ENCODE measurements at places on chromosomes 5 and 9.

- DNase-seq = no peak
Observed at GRCh38 chr5:123444016-123444415, 20.8 kb upstream of the CEP120 start.

DNA sequence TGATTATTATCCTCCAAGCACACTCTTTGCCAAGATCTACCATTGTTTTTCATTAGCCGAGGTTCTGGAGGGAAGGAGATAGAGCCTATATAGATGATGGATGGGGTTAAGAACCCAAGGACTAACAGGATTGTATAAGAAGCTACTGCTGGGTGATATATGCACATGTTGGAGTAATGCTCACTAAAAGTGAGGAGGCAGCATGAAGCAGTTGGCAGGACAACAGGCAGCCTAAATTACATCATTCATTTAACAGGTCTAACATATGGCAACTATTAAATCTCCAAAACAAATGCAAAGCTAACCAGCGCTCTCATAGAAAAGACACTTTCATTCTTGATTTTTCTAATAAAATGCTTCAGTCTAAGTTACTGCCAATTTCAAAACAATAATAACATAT is 293.2 kb downstream of the EPB41L4A start:
- no peak for DNase-seq

- peak; percentile 87 for DNase-seq
Observed at GRCh38 chr5:171418316-171418981, 998 bp upstream of the FGF18 start.

DNA sequence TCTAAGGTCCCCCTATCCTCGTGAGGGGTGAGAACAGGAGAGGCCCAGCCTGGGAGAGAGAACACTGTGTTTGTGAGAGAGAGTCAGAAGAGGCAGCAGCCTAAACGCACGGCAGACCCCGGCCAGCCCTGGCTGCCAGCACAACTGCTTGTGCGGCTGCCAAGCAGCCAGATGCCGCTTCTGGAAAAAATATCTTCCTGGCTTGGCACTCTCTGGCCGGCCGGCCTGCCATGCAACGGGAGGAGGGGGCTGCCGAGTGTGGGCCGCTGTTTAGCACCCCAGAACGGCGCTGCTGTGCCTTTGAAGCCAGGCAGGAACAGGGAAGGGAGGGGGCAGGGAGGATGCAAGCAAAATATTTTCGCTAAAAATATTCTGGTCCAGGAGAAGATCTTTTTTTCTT is 105.0 kb downstream of the FGF18 start:
- no peak for DNase-seq

GRCh38 chr9:126915281-126915816 is 767 bp downstream of the RALGPS1 start:
- DNase-seq = no peak

DNA sequence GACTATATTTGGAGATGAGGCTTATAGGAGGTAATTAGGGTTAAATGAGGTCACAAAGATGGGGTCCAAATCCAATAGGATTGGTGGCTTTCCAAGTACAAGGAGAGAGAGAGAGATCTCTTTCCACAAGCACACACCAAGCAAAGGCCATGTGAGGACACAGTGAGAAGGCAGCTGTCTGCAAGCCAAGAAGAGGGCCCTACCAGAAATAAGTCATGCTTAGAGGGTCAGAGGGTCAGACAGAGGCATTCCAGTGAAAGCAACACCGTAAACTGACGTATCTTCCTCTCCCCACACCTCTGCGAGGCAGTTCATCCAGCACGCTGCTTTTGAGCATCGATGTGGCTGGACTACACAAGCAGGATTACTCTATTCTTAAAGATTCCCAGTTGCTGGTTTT is 87.9 kb downstream of the SLC1A3 start:
- DNase-seq = no peak

DNA sequence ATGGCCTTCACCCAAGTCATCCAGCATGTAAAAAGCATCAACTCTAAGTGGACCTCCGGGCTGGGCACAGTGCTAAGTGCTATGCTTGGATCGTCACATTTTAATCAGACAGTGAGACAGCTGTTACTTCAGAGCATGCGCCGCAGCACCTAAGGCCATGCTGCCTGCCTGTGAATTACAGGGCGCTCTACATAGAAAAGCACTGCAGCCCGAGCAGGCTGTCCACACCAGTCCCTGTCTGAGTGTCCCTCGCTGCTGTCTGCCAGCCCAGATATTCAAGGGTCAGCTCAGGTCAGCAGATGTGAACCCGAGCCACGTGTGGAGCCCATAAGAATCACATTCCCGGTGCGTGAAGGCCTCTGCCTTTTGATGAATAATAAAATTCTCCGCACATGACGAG is 37.1 kb downstream of the AK8 start:
- no peak for DNase-seq

- DNase-seq = no peak
Observed at GRCh38 chr5:145951071-145951470, 14.7 kb downstream of the SH3RF2 start.

DNA sequence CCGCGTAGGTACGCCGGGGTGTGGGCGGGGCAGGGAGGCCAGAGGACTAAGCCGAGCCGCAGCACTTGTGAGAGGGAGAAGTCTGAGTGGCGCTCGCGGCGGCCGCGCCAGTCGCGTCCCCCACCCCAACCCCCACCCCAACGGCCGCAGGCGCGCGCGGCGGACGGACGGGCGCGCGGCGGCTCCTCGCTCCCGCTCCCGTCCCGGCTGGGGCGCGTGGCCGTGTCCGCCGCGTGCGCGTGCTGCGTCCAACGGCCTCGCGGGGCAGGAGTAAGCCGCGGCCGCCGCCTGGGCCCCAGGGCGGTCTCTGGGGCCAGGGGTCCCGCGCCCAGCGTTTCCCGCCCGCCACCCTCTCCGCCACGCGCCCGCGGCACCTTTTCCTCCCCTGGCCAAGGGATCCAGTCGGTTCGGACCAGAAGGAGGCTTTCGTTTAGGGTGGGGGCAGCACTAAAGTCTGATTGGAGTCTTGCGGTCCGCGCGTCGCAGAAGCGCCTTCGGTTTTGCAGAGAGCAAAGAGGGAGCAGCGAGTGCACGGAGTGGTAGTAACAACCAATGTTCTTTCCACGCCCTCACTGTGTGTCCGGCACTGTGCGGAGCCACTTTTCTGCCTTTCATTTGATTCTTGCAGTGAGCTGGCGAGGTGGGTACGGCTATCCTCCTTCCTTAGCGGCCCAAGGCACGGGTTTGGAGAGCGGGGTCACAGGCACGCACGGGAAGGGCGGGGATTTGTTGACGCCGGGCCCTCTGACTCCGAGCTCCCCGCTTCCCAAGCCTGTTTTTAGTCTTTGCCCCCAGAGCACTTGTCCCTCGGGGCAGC is 483 bp downstream of the G3BP1 start:
- DNase-seq = peak; percentile 39

GRCh38 chr5:135053278-135053677 is 19.2 kb upstream of the PITX1 start:
- no peak for DNase-seq

DNA sequence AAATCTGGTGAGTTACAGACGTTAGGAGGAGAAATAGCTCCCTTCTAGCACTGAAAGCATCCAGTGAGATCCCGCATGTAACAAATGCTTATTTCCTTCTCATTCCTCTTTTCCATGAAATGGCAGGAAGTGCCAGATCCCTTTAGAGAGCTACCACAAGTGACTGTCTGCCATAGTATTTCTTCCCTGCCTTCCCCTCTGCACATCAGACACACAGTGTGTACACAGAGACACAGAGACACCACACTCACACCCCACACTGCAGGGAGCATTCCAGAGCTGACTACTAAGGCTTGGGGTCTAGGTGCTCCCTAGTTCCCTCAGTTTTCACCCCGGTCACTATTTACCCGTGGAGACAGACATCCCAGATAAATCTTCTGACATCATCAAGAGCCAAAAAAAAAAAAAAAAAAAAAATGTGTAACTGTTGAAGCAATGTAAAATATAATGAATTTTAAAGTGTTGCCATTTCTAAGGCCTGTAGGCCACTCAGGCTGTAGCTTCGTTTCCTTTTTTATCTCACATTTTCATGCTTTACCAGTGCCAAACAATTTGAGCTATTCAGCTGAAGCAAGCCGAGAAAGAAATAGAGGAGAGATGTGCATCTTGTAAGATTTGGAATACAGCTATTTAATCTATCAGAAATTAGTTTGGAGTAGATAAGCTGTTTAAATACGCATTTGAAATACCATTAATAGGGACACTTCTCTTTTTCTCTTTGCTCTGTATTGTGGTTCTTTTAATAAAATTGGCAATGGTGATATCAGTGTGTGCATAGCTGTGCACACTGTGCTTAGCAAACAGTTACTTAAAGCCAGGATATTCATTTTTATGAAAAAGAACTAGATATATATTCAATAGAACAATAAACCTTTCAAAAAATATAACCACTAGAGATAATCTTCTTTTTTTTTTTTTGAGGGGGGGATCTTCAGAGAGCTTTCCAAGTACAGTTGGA is 405.5 kb downstream of the PDE4D start:
- DNase-seq = no peak

DNA sequence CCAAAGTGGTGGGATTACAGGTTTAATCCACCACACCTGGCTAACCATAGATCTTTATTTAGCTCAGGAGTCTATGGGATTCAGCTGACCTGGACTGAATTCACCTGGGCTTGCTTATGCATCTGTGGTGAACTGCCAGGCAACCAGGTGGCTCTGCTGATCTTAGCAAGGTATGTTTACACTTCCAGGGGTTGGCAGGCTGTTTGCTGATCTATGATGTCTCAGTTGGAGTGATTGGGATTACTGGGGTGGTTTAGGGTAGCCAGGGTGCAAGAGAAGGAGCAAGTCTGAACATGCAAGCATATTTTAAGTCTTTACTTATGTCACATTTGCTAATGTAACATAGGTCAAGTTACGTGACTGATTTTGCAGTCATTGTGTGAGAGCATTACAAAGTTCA is 63.6 kb upstream of the JAK2 start:
- DNase-seq = no peak

DNA sequence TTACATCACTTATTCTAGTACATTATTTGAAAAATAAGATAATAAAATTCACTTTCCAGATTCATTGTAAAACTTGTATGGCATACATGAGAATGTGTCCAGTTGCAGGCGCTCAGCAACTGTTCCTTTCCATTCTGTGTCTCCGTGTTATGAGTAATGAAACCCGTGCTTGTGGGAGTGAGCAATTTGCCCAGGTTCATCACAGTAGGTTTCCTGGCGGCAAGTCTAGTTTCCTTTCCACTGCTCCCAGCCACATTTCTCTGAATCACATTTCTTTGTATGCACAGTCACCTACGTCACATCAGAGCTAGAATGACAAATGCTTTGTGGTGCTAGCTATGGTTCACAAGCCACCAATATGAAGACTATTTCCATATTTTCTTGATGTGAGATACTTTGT is 39.9 kb downstream of the MOCS2 start:
- DNase-seq = peak; percentile 7

DNA sequence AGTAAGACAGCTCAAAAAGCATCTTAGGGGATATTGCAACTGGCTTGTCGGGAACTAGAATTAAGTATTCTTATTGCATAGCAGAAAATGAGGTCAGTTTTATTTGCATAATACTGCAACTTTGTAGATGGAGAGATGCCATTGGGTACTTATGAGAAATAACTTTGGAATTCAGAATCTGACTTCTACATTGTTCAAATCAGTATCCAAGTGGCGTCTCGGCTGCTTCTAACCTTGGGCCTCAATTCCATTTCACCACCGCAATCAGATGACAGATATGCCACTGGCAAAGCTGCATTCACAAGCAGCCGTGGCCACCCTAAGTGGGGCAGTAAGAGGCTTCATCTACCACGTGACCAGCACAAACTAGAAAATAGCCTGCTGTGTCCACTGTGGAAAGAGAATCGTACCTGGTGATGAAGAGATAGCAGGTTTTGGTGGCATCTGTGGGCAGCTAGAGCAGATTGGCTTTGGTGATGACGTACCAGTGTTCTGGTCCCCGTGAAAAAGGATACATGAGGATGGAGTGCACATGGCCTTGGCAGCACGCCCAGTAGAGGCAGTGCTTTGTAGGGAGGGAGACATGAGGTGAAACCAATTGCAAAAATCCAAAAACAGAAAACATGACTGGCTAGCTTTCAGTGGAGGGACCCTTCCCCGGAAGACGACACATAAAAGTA is 116.6 kb downstream of the KLHL3 start:
- DNase-seq = no peak

- no peak for DNase-seq
Observed at GRCh38 chr5:15690611-15691010, 190.6 kb downstream of the FBXL7 start.

GRCh38 chr5:395156-395920 is 47.6 kb upstream of the EXOC3 start:
- peak; percentile 75 for DNase-seq

DNA sequence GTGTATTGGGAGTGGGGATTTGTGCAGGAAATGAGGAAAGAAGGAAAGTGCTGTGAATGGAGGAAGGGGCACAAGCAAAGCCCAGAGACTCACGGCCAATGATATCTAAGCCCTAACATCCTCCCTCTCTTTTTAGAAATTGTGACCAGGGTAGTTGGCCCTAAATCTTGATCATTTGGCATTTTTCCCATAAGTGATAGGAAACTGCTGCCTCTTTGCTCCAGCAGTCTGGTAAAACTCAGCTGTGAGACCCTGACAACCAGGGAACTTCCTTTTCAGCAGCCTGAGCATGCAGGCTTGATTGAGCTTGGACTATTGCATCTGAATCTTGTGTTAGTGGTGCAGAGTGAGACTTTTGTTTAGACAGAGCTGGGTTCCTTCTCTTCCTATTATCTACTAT is 9.6 kb upstream of the ADRB2 start:
- DNase-seq = no peak

- DNase-seq = no peak
Observed at GRCh38 chr5:73733219-73733618, 107.2 kb downstream of the ARHGEF28 start.

GRCh38 chr5:88683506-88684135 is 199.4 kb downstream of the MEF2C start:
- no peak for DNase-seq

- no peak for DNase-seq
Observed at GRCh38 chr5:13944560-13945199, at the start of gene DNAH5. Gene DNAH5 (minus strand): TSS chr5:13944688. CDS start chr5:13944438, 250 bp downstream.

GRCh38 chr9:110146373-110146772 is 61.6 kb downstream of the C9orf152 start:
- no peak for DNase-seq

DNA sequence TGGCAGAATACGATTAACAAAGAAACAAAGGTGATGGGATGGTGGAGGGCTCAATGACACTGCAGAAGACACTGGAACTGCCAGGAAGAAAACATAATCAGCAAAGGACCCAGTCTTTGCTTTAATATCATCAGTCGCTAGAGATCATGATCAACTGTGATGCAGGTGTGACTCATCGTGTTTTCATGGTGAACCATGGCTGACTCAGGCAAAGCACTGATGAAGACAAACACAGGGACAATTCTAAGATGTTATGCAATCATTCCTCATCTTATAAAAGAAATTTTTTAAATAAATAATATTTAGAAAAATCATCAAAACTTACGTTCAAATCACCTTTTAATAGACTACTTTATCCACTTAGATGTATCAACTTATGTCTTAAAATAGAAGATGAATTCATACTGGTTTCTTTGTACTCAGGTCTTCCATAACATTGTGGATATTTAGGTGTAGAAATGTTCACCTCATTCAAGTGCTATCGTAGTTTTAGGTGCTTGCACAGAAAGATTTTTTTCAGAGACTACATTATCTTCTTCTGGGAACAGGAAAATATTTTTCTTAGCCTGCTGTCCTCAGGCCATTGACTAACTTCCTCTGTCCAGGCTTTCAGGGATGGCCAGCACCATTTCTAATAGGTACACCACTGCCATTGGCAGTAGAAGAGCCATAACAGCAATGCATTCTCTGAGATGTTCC is 673.4 kb upstream of the MEF2C start:
- peak; percentile 71 for DNase-seq
